ENCODE measurements at places on chromosomes 16 and 17. TPM values are rescaled to one million over a fixed set of nuclear protein-coding genes. Genes with fewer than 3 reads are reported as not detected.

Gene FZD2
- total RNA-seq, result 12.8 TPM

Gene LITAFD
- total RNA-seq, result not detected

Gene KRT23
- not detected for total RNA-seq

Gene GPATCH8
- 13.5 TPM for total RNA-seq

Gene JPH3
- total RNA-seq, result not detected

Gene TNFRSF13B
- total RNA-seq, result not detected

Gene PIGS
- total RNA-seq, result 53.0 TPM

Gene PSMB10
- 64.9 TPM for total RNA-seq
